Activated CD4-positive, alpha-beta T cell treated with anti-CD3 and anti-CD28 coated beads for 48 hours (primary cell): ENCODE measurements at places on chromosomes 1 and 21.
A peak's percentile ranks its signal among the peaks of the same experiment; 100 is the strongest.

GRCh38 chr1:19643121-19643520, 990 bp upstream of the NBL1 start:
- no peak for DNase-seq

DNA sequence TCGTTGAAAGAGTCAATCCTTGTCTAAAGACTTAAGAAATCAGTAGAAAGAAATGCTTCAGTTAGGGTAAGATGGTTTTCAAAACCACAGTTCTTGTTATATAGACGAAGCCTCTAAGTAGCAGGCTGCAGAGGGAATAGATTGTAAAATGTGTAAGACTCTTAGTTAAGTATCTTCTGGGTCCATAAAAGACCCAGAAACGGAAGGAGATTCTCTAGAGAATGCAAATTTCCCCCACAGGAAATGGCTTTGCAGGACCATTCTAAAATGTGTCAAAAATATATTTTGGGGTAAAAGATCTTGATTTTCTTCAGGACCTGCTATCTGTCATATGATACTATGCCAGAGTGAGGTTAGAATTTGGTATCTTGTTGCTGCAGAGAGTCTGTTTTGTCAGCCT, 13.4 kb downstream of the OR2T1 start:
- DNase-seq = no peak

DNA sequence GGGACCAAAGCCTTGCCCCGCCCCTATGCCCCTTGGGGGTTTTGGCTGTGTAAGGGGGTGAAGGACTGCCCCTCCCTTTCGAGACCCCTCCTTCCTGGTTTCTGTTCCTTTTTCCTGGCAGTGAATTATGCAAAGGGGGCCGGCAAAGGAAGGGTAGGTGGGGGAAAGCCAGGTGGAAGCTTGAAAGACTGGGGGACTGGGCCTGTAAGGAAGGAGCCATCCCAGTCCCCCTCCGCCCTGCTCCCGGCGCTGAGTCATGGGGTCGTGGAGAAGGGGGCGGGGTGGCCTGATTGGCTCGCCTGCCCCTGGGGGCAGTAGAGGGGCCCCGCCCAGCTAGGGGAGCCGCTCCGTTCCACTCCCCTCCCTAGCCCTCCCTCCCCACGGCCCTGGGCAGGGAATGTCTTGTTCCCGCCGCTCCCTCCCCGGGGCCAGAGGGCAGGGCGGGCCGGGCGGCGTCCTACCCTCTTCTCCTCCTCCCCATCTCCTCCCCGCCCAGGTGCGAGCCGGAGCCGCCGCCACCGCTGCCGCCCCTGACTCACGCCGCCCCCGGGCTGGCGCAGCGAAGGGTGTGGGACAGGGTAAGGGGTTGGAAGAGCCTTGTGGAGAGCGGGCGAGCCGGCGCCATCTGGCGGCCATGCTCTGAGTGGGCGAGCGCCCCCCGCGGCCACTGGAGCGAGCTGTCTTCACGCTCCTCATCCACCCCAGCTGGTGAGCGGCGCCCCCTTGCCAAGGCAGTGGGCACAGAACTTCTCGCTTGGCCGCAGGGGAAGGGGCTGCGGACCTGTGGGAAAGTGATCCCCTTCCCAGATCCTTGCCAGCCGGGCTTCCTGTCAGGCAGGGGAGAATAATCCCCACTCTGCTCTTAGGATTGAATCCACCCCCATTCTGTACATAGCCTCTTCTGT, 14.7 kb downstream of the ZBTB7B start:
- DNase-seq = peak; percentile 96

DNA sequence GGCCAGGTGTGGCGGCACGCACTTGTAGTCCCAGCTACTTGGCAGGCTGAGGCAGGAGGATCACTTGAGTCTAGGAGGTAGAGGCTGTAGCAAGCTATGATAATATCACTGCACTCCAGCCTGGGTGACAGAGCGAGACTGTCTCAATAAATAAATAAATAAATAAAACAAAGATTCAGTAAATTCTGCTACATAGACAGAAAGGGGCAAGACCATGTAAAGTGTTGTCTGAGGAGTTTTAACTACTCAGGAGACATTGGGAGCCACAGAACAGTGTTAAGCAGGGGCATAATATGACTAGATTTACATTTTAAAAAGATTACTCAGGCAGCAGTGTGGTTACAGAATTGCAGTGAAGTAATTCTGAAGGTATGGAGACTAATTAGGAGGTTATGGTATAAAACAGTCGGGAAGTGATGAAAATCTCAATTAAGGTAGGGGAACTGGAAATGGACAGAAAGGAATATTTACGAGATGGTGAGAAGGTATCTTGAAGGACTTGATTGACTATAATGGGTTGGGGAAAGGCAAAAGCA, 94.7 kb downstream of the ATP1B1 start:
- no peak for DNase-seq

DNA sequence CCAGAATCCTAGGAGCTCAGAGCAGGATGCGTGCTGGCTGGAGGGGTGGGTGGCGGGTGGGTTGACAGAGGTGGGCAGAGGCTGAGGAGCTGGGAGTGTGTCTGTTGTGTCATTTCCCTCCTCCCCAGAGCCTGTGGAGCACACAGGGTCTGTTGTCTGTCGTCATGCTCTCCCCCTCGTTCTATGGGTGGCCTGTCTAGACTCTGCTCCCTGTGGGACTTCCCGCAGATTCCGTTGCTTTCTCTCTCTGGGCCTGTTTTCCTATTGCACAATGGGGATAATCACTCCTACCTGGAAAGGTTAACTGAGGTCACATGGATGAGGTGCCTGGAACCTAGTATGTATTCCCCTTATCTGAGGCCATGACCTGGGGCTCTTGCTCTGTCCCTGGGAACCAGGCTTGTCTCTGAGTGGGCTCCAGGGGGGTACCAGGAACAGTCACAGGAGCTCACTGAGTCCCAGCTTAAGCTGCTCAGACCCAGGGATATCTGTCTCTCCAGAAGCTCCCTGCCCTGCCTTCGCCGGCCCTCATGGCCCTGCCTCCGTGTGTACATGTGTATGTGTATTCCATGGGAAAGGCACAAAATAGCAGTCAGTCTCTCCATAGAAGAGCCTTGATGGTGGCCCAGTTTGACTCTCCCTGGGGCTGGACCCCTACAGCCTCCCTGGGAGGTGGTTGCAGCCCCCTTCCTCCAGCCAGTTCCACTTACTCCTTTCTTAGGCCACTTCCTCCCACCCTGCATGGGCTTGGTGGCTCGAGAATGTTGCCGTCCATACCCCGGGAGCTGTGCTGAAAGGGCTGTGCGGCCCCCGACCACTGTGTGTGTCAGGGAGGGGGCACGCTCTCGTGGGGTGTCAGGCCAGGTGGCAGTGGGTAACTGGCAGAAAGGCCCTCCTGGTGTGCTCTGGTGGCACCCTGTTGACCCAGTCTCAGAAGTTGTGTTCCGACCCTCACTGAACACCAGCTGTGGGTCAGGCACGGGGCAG, 17.9 kb downstream of the PTPRF start:
- DNase-seq = no peak

DNA sequence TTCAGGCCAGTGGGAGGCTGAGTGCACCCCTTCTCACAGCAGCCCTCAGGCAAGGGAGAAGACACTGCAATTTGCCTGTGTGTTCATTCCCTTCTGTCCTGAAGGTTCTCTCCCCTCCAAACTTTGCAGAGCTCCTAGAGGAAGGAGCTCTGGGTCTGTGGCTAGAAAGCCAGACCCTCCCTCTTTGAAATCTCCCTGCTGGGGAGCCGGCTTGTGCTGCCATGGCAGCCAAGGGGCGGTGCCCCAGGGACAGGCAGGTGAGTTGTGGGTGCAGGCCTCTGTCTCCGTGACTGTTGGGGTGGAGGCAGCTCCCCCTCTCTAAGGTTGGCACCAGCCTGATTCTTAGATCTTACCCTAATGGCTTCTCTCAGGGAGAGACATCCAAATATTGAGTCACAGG, 53.0 kb downstream of the OLFML2B start:
- DNase-seq = no peak

DNA sequence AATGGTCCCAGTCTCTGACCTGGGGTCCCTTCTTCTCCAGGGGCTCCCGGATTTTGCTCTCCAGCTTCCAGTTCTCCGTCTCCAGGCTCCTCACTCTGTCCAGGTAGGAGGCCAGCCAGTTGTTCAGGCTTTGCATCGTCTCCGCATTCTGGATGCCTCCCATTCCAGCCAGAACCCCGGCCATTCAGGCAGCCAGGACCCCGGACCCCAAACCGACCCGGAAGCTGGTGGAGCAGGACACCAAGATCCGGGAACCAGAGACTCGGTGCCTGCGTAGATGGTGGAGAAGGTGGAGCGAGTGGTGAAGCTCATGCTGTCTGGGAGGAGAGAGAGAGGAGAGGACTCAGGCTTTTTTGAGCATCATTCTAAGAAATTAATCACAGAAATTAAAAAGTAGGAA, 572.4 kb upstream of the NCAM2 start:
- DNase-seq = no peak

- no peak for DNase-seq
Measured at GRCh38 chr1:43524804-43525203, 5.9 kb upstream of the PTPRF start.

GRCh38 chr1:47840393-47841190, 156.6 kb downstream of the TRABD2B start:
- no peak for DNase-seq

- no peak for DNase-seq
Measured at GRCh38 chr21:41833497-41834115, 45.5 kb downstream of the PRDM15 start.

- peak; percentile 42 for DNase-seq
Measured at GRCh38 chr1:231162297-231162969, 575 bp downstream of the TRIM67 start.
